Fibroblast of skin of scalp (primary cell): ENCODE measurements at places on chromosomes 3 and 15.

GRCh38 chr3:72240531-72240930 lies 455.6 kb upstream of the PROK2 start:
- DNase-seq: no peak

DNA sequence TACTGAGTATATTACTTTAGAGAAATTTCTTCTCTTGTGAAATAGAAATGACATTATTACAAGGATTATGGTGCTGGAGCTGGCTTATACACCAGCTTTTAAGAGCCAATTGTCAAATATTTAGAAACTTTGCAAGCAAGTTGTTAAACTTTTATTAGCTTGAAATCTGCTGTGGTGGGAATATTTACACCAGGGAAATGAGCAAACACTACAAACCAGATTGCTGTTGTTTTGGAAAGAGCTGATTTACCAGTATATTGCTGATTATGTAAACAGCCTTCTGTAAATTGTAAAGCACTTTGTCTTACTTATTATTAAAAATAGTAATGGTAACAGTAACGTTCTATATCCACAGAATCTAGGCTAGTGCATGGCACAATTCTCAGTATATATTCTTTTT lies 61.5 kb downstream of the MAP3K13 start:
- DNase-seq: no peak

DNA sequence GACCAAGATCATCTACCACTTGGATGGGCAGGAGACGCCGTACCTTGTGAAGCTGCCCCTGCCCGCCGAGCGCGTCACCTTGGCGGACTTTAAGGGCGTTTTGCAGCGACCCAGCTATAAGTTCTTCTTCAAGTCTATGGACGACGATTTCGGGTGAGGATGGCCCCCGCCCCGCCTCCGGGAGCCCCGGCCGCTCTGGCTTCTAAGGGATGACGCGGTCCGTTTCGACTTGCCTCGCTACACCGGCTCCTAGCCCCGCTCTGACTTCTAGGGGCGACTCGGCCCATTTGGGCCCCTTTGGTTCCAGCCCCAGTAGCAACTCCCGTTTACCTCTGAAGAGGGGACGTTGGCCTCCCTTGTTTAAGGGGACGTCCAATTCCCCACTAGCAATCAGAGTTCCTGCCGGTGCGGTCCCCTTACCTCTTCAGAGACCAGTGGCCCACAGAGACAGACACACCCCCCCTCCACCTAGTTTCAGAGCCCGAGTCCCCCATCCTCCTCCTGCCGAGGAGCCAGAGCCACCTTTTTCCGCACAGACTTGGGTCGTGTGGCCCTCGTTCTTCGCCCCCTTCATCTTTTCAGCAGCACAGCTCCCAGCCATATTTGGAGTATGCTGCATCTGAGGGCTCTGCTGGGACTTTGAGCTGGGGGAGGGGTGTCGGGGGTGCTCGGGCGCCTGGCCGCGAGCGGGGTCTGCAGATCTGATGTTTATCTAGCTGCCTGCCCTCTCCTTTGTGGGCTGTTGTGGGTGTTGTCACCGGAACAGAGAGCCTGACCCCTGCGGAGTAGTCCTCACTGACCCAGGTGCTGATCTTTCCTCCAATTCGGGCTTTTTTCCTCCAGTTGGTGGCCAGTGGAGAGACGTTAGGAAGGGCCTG lies 706 bp downstream of the DVL3 start:
- no peak for DNase-seq

DNA sequence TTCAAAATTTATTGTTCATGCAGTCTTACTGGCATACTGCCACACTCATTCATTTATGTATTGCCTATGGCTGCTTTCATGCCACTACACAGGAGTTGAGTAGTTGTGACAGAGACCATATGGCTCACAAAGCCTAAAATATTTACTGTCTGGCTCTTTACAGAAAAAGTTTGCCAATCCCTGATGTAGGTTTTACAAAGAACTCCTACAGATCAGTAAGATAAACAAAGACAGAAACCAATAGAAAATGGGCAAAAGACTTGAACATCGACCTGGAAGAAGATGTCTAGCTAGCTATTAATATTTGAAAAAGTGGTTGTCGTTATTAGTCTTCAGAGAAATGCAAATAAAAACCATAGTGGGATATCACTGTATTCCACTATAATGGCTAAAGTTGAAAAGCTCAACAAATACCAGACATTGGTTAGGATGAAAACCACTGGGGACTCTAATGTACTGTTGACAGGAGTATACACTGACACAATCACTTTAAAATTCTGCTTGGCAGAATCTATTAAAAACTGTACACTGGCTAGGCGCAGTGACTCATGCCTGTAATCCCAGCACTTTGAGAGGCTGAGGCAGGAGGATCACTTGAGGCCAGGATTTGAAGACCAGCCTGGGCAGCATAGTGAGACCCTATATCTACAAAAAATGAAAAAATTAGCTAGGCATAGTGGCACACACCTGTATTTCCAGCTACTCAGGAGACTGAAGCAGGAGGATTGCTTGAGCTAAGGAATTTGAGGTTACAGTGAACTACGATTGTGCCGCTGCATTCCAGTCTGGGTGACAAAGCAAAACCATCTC lies 87.7 kb downstream of the NEO1 start:
- DNase-seq: no peak

GRCh38 chr3:28013864-28014473 lies 227.4 kb upstream of the CMC1 start:
- no peak for DNase-seq

DNA sequence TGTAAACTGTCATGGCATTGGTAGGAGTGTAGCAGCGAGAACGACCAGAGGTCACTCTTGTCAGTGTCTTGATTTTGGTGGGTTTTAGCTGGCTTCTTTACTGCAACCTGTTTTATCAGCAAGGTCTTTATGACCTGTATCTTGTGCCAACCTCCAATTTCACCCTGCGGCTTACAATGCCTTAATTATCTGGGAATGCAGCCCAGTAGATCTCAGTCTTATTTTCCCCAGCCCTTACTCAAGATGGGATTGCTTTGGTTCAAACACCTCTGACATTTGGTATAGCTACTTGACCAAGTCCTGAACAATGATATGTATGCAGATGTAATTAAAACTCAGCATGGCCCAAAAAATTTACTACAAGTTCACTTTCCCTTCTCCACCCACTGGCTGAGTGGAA lies 388.4 kb downstream of the RSL24D1 start:
- no peak for DNase-seq

DNA sequence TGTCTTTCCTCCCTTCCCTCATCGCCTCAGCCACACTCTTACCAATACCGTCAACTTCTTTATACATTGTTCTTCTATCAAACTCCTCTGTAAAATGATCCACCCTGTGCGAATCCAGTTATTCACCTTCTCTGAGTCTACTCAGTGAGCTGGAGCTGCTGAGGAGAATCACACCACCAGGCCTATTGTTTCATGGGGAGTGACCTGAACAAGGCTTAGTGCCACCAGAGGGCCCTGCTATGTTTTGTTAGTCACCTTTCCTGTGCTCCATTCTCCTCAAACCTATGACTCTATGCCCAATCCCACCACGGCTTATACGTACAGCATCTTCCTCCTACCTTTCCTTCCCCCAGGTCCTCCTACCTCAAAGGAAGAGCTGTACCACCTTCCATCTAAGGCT lies 50.4 kb upstream of the MED12L start:
- no peak for DNase-seq

GRCh38 chr15:101070502-101071273 lies 151.5 kb downstream of the LRRK1 start:
- peak; percentile 78 for DNase-seq

DNA sequence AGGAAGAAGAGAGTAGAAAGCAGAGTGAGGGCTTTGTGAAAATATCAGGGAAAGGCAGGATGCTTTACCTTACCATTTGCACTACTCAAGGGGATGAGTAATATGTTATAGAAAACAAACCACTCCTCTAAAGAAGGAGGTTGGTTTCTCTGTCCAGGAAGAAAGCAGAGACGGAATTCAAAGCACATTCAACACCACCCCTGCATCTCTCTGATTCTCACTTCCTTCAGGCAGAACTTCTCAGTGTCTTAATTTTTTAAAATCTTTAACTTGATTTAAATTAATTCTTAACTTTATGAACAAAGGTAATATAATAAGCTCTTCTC lies 82.4 kb downstream of the NR2F2 start:
- DNase-seq: no peak

DNA sequence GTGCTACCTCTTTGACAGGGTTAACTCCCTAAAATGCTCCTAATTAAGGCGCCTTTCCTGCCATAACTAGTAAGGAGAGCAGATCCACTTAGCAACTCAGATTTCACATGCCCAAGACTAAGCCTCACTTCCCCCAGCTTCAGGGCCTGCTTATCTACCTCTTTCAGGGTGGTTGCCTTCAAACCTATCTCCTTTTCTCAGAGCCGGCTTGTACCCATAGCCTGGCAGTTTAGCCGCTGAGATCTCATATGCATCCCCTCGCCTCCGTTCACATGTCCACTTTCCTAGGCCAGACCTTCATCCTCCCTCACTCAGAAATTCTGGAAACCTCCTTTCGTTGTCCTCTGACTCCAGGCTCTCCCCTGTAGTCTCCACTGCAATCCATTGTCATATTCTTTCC lies 1.0 kb upstream of the FSTL1 start:
- DNase-seq: no peak

DNA sequence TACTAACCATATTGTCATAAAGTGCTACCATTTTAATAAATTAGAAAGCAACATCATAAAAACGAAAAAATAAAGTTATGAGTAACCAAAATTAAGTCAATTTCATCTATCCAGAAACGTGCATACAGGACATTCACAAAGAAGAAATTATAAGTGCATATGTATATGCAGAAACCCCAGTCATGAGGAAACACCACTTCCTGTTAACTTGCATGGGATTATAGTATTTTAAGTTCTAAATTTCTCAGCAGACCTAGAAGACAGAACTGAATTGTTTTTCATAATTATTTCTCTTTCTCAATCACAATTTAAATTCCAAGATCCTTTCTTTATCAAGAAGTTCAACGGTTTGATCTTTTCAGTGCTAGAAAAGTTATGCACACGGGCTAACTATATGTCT lies 1.4 kb upstream of the KBTBD8 start:
- no peak for DNase-seq

DNA sequence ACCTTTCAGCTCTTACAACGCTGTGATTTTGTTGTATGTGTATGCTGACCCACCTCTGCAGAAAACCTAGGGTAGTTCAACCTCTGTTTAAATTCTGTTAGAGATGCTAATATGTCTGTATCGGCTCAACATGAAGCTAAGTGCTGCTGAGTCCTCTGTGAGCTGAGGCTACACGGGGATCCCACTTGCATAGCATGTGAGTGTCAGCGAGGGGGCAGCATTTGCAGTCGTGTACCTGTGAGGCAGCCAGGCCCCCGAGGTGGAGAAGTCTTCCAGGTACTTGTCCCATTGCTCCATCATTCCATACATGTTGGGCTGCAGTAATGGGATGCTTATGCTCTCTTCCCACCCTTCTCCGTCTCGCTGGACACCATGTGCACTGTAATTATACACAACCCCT lies 3.7 kb downstream of the MKRN2OS start:
- no peak for DNase-seq

DNA sequence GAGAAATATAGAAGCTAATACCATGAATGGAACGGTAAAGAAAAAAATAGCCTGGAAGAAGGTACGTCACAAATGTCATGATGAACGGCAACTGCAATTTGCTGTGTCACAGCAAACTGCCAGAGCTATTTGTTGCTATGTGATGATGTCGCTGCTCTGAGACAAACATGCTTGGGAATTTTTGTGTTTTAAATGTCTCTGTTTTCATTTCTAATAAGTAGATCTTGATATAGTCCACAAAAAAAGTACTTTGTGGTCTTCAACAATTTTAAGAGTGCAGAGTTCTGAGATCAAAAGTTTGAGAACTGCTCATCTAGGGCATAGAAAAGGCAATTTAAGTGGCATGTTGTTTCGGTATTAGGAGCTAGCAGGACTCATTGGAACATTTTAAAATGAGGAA lies 4.3 kb upstream of the NR1D2 start:
- no peak for DNase-seq

DNA sequence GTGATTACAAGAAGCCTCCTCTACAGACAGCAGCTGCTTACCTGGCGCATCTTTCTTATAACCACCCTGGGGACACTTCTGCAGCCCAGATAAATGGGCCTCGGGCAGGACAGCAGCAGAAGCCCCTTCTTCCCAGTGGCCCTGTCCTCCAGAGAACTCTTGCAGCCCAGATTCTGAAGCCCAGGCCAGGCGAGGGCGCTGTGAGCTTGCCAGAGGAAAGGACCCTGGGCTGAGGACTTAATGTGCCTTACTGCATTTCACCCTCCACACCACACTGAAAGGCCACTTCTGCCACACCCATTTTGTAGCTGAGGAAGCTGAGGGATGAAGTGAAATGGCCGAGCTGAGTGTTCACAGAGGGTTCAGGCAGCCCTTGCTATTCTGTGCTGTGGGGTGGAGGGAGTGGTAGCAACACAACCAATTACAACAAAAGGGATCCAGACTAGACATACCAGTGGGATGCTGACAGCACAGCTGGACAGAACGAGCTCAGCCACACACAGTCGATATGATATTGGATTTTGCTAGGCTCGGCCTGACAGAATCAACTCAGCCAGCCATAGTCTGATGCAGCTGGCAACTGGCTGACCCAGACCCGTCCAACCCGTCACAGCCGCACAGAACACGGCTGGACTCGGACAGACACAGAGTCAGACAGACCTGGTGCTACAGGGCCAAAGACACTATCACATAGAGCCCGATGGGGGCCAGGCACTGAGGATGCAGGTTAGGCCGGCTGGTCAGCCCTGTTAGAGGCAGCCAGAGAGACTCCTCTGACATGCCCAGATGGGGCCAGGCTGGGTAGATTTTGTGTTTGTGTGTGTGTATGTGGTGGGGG lies 7.3 kb downstream of the ACOX2 start:
- DNase-seq: peak; percentile 33

GRCh38 chr3:150079029-150079739 lies 108.5 kb upstream of the PFN2 start:
- DNase-seq: peak; percentile 96

- no peak for DNase-seq
Measured at GRCh38 chr3:187896646-187897045, 151.4 kb upstream of the BCL6 start.

GRCh38 chr15:61721418-61721817 lies 338.8 kb downstream of the VPS13C start:
- no peak for DNase-seq

DNA sequence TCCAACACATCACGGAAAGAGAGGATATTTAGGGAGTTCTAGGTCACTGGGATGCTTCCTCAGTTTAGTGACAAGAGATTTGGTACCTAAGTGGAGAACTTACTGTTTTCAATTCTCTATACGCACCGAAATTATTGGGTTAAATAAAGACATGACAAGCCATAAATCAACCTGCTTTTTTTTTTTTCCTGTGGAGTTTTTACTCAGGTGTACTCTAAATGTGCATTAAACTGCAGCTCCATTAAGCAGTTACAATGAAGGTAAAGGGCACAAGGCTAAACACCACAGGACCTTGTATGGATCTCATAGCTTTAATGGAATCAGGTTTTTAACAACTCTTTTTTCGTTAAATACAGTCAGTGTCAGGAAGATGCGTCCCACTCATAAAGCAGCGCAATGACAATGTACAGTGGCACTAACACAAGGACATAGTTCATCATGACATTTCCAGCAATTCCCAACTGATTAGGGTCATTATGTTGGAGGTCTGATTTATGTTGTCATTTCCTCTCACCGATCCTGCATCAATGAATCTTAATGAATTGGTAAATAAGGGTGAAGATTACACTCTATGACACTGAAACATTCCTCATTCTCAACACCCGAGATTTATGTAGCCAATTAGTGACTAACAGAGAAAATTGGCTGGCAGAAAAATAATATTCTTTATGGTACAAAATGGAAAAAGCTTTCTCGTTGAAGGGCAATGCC lies 355.2 kb downstream of the FOXP1 start:
- DNase-seq: no peak

- DNase-seq: peak; percentile 7
Measured at GRCh38 chr3:31312400-31312799, 220.3 kb upstream of the STT3B start.
